Left forelimb (tissue), 1 donor: ENCODE measurements at places on chromosomes 2 and 18.
A peak's percentile ranks its signal among the peaks of the same experiment; 100 is the strongest.

GRCh38 chr2:111675419-111676194, 208.4 kb downstream of the ANAPC1 start:
- no peak for DNase-seq

- no peak for DNase-seq
Observed at GRCh38 chr2:175461839-175462238, 280.3 kb upstream of the ATP5MC3 start.

GRCh38 chr2:54568876-54569321, 112.8 kb downstream of the SPTBN1 start:
- no peak for DNase-seq

DNA sequence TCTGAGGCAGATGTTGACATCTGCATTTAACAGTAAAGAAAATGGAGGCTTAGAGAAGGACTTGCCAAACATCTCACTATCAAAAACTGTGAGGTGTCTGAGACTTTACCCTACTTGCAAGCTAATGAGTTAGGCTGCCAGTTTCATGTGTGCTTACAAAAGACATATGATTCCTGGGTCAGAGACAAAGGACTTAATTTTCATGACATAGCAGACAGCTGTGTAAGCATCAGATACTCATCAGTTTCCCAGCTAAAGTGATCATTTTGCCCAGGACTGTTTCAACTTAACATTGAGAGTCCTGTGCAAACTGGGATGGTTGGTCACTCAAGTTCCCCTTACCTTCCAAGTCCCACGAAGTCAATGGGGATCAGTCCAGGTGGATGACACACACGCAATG, 18.9 kb upstream of the DAPL1 start:
- no peak for DNase-seq

GRCh38 chr2:8412082-8412481, 269.8 kb upstream of the ID2 start:
- peak; percentile 17 for DNase-seq

DNA sequence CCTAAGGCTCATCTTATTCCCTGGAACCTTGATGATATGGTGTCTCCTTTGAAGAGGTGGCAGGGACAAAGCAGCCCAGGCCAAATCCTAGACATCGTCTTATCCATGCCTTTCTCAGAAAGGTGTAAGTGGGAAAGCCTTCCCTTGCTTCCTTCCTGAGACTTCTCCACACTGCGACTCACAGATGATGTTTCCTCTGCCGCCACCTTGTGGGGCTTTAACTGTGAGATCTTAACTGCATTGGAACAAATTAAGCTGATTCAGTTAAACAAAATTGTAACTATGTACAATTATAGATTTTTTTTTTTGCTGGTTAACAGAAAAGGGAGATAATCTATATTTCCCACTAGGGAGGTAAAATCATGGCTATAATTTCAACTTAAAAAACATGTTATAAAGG, 10.0 kb upstream of the GCA start:
- no peak for DNase-seq

GRCh38 chr18:22699629-22700028, 233.5 kb upstream of the RBBP8 start:
- DNase-seq, result no peak

GRCh38 chr18:38038242-38038641, 472.6 kb upstream of the CELF4 start:
- DNase-seq, result no peak

DNA sequence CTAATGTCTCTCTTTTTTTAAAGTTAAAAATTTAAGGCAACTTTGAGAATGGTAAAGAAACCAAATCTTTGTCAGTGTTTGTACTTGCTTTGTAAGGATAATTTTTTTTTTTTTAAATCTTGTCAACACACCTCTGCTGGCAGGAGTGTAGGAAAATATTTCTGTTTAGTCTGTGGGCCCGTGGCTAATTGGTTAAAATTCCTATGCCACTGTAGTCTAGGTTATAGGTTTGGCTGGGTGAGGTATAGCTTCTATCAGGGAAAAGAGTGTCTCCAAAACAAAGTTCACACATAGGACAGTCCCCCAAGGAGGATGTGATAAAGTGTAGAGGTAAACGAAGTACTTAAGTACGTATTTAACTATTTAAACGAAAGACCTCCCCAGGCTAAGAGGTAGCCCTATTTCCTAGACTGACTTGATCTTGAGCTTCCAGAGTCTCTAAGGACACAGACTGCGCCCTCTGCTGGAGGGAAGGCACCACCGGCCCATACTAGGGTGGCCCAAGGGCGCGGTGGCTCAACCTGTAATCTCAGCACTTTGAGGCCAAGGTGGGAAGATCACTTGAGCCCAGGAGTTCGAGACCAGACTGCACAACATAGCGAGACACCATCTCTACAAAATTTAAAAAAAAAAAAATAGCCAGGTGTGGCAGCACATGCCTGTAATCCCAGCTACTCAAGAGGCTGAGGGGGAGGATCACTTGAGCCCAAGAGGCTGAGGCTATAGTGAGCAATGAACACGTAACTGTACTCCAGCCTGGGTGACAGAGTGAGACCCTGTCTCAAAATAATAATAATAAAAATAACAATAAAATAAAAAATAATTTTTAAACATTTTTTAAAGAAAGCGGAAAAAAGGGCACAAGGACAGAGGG, 8.9 kb downstream of the TEX44 start:
- DNase-seq, result peak; percentile 70

DNA sequence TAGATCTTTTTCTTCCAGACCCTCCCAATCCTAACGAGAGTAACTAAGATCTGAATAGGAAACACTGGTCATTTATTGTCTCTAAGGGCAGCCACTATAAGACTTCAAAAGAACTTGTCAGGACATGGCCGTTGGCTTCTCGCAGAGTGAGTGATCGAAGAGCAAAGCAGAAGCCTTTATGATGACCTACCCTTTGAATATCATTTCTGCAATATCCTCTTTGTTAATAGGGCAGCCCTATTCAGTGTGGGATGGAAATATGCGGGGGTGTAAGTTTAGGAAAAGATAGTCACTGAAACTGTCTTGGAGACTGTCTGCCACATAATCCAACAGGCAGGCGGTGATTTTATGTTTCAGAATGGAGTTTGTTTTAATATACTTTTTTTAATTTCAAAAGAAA, 70.9 kb downstream of the FBXO36 start:
- no peak for DNase-seq

GRCh38 chr2:39657287-39657937, 8.3 kb upstream of the TMEM178A start:
- DNase-seq, result no peak

- no peak for DNase-seq
Observed at GRCh38 chr2:25692737-25693445, 19.5 kb upstream of the DTNB start.

DNA sequence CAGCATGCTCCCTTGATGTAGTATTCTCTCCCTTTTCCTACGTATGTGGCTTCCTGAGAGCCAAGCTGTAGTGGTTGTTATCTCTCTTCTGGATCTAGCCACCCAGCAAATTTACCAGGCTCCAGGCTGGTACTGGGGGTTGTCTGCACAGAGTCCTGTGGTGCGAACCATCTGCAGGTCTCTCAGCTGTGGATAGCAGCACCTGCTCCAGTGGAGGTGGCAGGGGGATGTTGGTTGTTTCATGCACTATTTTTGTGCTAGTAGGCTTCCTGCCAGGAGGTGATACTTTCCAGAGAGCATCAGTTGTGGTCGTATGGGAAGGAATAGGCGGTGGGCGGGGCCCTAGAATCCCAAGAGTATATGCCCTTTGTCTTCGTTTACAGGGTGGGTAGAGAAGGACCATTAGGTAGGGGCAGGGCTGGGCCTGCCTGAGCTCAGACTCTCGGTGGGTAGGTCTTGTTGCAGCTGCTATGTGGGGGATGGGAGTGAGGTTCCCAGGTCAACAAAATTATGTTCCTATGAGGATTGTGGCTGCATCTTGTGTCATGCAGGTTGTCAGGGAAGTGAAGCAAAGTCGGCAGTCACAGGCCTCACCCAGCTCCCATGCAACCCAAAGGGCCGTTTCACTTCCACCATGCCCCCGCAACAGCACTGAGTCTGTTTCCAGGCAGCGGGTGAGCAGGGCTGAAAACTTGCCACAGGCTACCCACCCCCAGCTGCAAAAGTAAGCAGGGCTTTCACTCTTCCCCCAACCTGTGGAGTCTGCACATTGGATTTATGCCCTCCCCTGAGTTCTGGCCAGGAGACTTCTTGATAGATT, 1139.5 kb downstream of the BCL11A start:
- DNase-seq, result no peak

GRCh38 chr18:46732801-46733200, 24.1 kb downstream of the ST8SIA5 start:
- no peak for DNase-seq

DNA sequence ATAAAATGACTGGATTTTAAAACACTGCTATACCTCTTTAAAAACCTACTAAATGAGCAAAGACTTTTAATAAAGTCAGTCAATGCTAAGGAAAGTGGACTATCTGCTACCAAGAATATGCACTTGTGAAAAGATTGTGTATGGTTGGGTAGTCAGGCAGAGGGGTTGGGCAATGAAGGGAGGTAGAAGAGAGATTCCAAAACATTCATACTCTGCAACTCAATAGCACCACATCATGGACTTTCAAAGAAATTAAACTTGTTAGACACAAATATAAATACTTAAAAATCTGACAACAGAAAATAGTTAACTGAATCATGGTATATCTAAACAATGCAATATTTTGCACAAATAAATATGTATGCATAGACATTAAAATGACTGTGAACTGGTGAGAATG, 139.9 kb upstream of the MAPRE2 start:
- no peak for DNase-seq

GRCh38 chr2:16226943-16227664, 286.8 kb downstream of the MYCN start:
- peak; percentile 74 for DNase-seq

GRCh38 chr2:39646267-39646666, 19.4 kb upstream of the TMEM178A start:
- DNase-seq, result no peak

- DNase-seq, result no peak
Observed at GRCh38 chr2:206086716-206087350, 859 bp upstream of the INO80D start.

- DNase-seq, result no peak
Observed at GRCh38 chr2:62038975-62039771, 133.7 kb downstream of the COMMD1 start.

GRCh38 chr18:75104483-75104882, 104.5 kb downstream of the PTGR3 start:
- no peak for DNase-seq

GRCh38 chr2:105438104-105438929, 39.5 kb upstream of the FHL2 start:
- DNase-seq, result peak; percentile 70
